Stimulated activated CD4-positive, alpha-beta T cell treated with anti-CD3 and anti-CD28 coated beads, Interleukin-2, amount 100 ng/mL, for 48 hours (primary cell): ENCODE measurements at places on chromosomes 7 and 10.
A peak's percentile ranks its signal among the peaks of the same experiment; 100 is the strongest.

GRCh38 chr10:130427216-130427722 is 291.1 kb downstream of the GLRX3 start:
- DNase-seq = no peak

- no peak for DNase-seq
Measured at GRCh38 chr10:74164716-74165529, 13.9 kb downstream of the ADK start.

GRCh38 chr7:94620703-94621118 is 35.2 kb downstream of the SGCE start:
- peak; percentile 32 for DNase-seq

DNA sequence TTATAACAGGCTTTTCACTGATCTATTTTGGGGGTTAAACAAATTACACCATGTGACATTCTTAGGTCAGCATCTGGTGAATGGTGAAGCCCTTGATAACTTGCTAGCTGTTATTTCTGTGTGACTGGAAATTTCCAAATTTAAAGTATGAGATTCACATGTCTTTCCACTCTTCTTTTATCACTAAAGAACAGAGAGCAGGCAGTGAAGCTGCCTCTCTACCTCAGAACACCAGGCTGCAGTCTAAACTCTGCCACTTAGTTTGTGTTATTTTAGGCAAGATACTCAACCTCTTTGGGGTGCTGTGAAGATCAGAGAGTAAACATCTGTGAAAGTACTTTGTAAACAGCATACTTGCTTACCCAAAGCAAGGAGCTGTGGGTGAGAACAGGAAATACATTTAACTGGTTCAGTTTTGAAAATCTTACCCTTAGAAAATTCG is 15.5 kb upstream of the SP4 start:
- no peak for DNase-seq

DNA sequence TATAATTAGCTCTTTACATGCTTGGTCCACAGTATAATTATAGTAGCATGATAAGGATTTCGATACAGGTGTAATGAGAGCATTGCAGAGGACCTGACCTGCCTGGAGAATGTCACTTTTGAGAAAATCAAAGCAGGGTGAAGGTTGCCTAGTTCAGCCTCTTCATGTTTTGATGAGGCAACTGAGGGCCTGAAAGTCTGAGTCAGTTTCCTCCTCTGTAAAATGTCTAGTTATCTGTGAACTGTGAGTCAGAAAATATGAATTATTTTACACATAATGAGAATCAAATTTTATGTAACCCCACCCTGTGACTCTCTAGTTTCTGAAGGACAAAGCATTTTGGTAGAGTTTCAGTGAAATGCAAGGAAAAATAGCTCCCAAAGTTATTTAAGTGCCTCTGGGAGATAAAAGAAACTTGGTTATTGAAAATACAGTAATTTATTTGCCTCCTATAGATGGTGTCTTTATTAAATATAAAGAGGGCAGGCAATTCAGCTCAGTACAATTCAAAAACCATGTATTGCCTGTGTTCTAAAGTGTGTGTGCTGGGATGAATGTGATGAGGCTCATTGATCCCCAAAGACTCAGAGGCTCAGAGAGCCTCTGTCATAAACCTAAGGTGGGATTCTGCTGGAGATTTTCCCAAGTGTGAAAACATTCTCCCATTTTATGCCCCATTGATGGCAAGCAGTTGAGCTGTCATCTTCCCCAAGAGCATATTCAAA is 37.3 kb upstream of the SAMD9L start:
- no peak for DNase-seq

- DNase-seq = no peak
Measured at GRCh38 chr7:12281038-12281437, 69.9 kb downstream of the TMEM106B start.

DNA sequence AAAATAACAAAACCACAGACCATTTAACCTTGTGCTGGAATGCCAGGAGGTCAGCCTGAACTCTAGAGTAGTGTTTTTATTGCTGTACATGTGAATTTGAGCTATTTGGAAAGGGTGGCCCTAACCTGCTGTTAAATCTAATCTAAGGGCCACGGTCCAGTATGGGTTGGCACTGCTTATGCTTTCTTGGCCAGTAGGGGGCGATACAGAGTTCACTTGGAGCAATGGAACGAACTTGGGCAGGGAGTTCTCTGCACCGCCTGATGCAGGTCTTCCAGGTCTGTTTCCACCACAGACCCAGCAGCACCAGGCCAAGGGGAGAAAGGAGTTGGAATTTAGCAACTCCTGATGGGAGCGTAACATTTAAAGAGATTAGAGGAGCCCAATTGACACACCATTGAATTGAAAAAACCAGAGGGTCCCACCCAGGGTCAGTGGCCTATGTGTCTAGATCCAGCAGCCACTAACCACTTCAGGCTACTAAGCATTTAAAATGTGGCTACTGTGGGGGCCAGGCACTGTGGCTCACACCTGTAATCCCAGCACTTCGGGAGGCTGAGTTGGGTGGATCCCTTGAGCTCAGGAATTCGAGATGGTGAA is 75.7 kb upstream of the EFCAB10 start:
- peak; percentile 76 for DNase-seq

DNA sequence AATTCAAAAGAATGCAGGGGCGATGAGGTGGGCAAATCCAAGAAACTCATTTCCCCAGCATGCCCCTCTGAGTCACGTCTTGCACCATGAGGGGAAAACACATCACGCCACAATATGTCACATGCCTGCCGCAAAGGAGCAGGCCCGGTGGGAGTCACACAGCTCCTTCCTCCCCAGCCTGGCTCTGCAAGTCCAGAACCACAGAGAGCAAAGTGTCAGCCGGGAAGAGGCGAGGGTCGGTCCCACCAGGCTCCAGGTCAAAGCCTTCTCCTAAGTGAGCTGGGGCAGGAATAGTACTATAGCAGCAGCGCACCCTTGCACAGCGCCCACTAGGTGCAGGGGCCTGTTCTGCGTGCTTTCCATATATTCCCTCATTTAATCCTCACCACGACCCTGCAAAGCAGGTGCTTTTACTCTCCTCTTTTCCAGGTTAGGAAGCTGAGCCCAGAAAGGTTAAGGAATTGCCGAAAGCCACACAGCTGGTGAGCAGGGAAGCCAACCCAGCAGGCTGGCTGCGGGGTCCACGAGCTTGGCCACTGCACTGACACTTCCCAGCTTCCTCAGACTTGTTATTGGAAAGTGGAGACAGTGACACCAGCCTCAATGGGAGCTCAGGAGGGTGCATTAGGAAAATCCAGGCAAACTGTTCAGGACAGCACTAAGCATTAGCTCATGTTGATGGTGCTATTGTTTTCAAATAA is 94.0 kb upstream of the ZMIZ1 start:
- DNase-seq = peak; percentile 43

- DNase-seq = no peak
Measured at GRCh38 chr10:28281726-28282315, 21.0 kb downstream of the MPP7 start.

GRCh38 chr7:129292861-129293260 is 68.0 kb downstream of the AHCYL2 start:
- no peak for DNase-seq

GRCh38 chr7:112452102-112452888 is 2.0 kb downstream of the IFRD1 start:
- no peak for DNase-seq

- DNase-seq = peak; percentile 23
Measured at GRCh38 chr10:71860243-71861029, 9.4 kb upstream of the PSAP start.

GRCh38 chr10:69494626-69495558 is 43.6 kb downstream of the TSPAN15 start:
- no peak for DNase-seq

- no peak for DNase-seq
Measured at GRCh38 chr10:124385627-124386185, 33.0 kb downstream of the OAT start.

GRCh38 chr10:76244061-76244686 is 812.8 kb downstream of the LRMDA start:
- no peak for DNase-seq

GRCh38 chr7:29300026-29300480 is 105.5 kb downstream of the CHN2 start:
- no peak for DNase-seq

GRCh38 chr10:94240901-94241300 is 121.8 kb downstream of the NOC3L start:
- no peak for DNase-seq

DNA sequence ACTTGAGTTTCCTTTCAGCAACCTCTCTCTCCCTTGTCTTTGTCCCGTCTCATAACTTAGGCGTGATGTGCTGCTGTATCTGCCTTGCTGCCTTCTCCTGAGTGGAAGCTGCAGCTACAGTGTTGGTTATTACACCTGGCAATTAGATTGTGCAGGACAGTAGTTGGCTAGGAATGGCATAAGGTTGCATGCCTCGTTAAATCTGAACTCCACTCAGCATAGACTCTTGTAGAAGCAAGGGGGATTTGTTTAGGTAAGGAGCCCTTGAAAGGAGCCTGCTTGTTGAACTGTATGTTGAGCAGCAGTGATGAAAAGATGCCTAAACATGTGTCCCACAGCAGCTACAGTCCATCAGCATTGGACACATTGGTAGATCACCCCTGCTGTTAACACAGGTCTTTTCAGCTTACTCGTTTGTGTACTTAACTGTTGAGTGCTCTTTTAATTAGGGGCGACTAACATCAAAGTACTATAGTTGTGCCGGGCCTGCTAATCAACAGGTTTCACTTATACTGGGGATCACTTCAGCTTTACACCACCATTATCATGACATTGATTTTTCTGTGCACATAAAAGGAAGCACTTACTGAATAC is 225.0 kb downstream of the AUTS2 start:
- no peak for DNase-seq

- no peak for DNase-seq
Measured at GRCh38 chr10:94125856-94126255, 132.1 kb downstream of the PLCE1 start.

- DNase-seq = no peak
Measured at GRCh38 chr7:126362746-126363145, 890.0 kb downstream of the GRM8 start.

GRCh38 chr10:116889066-116889465 is 39.8 kb downstream of the ENO4 start:
- DNase-seq = no peak

GRCh38 chr10:107918171-107918570 is 753.7 kb upstream of the SORCS1 start:
- DNase-seq = no peak

DNA sequence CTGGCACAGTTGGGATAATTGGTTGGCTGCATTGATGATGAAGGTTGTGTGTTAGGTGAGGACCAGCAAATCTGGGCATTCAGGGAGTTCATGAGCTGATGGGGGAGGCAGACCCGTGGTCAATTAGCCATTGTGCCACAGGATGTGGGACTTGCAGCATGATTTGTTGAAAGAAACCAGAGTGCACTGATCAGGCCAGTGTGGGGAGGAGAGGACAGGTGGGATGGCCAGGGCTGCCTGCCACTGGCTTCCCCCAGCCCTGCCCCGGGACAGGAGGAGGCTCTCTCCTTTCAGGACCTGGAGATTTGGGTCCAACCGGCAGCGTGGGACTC is 4.3 kb downstream of the CLIP2 start:
- no peak for DNase-seq

GRCh38 chr10:33927347-33927746 is 592.9 kb upstream of the NRP1 start:
- DNase-seq = no peak

- no peak for DNase-seq
Measured at GRCh38 chr10:124713679-124714255, 30.4 kb downstream of the FAM53B start.

DNA sequence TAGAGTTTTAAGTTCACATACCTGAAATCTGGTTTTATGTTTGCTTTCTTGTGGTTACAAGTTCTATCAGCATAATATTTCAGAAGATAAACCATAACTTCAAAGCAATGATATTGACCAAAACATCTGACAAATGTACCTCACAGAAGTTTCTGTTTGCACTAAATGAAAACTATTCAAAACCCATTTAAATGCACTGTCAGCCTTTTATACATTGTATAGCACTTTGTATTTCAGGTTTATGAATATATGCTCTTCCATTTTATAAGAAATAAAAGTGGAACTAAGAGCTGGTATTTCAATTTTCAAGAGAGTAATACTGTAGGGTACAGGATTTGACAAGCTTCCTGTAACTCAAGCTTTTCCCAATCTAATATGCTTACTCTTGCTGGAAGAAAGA is 388.6 kb upstream of the MBL2 start:
- DNase-seq = no peak

DNA sequence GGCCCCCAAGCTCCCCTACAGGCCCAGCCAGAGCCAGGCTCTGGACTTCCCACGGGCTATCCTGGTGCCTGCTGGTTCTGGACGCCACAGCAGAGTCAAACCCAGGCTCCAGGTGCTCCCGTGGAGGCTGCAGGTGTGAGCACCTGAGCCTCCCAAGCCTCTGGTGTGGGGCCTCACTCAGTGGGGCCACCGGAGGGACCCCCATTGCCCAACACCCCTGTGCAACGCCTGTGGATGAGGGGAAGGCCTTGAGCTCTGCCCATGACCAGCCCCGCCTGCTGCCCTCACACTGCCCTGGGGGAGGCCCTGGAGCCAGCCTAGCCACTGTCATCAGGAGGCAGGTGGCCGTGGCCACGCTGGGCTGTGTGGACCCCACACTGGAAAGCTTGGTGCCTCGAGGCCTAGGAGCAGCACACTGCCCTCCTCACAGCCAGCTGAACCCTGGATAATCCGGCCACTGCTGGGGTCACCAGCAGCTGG is 229.3 kb downstream of the MAD1L1 start:
- no peak for DNase-seq

GRCh38 chr10:110008518-110009339 is 945 bp downstream of the ADD3 start:
- peak; percentile 30 for DNase-seq

- DNase-seq = no peak
Measured at GRCh38 chr10:130175074-130175473, 38.9 kb downstream of the GLRX3 start.

- DNase-seq = no peak
Measured at GRCh38 chr7:64300641-64301405, 12.9 kb upstream of the ZNF736 start.

DNA sequence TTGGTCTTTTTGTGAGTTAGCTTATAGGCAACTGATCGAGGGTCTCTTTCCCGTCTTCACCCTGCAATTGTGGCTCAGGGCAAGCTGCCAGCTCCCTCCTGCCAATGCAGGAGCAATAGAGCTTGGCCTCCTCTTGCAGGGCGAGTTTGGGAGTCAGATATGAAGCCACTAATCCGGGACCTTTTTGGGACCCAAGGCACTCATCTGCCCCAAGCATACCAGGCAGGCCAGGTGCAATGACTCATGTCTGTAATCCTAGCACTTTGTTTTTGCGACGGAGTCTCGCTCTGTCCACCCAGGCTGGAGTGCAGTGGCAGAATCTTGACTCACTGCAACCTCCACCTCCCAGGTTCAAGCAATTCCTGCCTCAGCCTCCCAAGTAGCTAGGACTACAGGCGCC is 21.1 kb downstream of the LIMK1 start:
- no peak for DNase-seq
